ENCODE measurements at places on chromosomes 5 and 9.

GRCh38 chr9:757246-757881 is 84.1 kb upstream of the DMRT1 start:
- DNase-seq, result no peak

GRCh38 chr5:172721455-172722326 is 49.3 kb downstream of the DUSP1 start:
- no peak for DNase-seq

GRCh38 chr5:88063813-88064212 is 204.8 kb downstream of the TMEM161B start:
- DNase-seq, result no peak

DNA sequence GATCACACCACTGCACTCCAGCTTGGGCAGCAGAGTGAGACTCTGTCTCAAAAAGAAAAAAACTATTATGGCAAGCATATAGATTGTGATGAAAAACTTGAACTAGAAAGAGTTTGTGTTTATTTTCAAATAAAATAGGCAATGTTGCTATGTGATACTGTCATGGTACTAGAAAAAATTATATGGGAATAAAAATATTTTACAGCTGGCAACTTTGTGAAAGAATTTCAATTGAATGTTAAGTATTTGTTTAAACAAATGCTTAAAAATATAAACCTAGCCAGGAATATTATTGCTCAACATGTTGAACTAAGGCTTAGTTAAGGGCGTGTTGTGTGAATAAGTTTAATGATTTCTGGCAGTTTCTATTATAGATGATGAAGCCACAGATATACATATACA is 31.7 kb downstream of the HSDL2 start:
- no peak for DNase-seq

GRCh38 chr5:121251954-121252353 is 599.7 kb upstream of the FTMT start:
- no peak for DNase-seq

GRCh38 chr9:19108038-19108437 is 5.3 kb upstream of the HAUS6 start:
- no peak for DNase-seq

DNA sequence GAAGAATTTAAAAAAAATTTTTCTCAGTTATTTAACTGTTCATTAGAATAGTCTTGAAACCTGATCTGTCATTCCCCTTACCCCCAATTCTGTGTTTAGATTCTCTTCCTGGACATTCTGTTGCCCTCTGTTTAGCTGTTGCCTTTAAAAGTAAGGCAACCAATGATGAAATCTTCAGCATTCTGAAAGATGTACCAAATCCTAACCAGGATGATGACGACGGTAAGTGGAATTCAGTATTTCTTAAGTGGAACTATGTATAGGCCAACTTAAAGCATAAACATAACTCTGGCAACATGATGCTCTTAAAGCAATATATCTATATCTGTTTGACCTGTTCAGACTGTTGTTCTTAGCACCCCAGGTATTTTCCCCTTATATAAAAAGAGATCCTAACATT is 27.2 kb downstream of the NCBP1 start:
- no peak for DNase-seq

DNA sequence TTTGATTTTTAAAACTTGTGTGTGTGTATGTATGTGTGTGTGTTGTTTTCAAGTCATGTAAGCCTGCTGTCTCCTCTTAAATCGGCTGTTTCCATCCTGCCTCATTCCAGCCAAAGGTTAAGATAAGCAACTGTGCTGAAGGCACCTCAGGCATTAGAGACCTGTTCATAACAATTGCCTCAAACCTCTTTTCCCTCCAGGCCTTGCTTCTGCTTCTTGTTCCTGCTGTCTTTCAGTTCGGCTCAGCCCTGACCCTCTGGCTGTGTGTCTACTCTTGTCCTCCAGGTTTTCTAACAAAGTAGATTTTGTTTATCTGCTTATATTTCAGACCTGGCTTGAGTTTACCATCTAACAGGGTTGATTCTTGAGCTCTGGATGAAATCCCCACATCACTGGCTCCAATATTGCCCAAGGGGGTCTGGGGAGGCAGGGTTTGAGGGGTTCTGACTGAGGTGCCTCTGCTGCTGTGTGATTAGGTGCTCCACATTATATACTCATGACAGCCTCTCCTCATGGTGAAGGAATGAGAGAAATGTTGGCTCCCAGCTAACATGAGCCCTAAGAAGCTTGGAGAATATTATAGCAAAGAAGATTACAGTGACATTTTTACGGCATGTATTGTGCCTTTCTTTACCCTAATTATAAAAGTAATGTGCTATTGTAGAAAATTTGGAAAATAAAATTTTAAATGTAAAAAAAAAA is 229.7 kb upstream of the PIK3R1 start:
- DNase-seq, result no peak

DNA sequence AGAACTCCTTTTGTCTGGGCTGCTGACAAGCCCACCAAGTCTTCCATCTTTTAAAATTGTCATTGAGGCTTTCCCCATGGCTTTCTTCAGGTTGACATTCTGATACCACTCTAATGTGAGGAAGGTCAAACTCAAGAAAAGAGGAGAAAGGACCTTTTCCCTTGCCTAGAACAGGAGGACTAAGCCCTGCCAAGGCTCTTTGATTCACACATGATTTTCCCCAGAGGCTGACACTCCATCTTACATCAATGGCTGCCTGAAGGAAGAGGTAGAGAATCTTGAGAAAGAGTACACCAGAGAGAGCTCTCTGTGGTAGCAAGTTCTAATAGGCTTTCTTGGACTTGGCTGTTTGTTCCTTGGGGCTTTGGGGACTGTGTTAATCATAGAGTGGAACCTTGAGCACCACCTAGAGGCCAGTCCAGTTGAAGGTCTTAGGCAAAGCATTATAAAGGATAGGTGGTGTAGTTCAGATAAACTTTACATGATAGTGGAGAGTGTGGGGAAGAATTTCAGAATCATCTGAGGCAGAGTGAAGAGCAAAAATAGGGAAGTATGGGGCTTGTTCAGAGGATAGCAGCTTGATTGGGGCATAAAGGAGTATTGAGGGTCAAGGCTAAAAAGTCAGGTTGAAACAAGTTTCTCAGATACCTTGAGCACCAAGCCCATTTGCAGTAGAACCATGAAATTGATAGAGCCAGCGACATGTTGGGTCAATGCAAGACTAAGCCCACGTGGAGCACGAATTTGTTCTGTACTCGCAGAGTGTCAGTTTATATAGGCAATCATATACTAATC is 36.7 kb downstream of the NDFIP1 start:
- DNase-seq, result peak; percentile 10

DNA sequence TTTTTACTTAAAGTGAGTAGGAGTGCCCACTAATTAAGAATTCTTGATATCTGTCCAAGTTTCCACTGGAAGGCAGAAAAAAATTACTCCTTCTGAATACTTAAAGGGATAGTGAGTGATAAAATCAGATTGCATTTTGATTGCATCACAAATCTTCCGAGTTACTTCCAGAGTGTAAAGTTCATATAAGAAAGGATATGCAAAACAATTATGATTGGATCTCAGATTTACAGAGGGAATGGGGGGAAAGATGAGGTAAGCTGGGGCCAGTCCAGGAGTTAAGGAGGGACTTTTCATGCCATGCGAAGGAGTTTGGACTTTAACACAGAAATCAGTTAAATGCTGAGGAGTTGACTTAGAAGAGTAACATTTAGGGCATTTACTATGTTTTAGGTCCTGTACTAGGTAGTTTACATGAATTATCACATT is 9.3 kb upstream of the RNF145 start:
- no peak for DNase-seq

- no peak for DNase-seq
Measured at GRCh38 chr9:104915753-104916152, 12.2 kb downstream of the ABCA1 start.

GRCh38 chr5:78295035-78295961 is 800 bp upstream of the AP3B1 start:
- peak; percentile 5 for DNase-seq

DNA sequence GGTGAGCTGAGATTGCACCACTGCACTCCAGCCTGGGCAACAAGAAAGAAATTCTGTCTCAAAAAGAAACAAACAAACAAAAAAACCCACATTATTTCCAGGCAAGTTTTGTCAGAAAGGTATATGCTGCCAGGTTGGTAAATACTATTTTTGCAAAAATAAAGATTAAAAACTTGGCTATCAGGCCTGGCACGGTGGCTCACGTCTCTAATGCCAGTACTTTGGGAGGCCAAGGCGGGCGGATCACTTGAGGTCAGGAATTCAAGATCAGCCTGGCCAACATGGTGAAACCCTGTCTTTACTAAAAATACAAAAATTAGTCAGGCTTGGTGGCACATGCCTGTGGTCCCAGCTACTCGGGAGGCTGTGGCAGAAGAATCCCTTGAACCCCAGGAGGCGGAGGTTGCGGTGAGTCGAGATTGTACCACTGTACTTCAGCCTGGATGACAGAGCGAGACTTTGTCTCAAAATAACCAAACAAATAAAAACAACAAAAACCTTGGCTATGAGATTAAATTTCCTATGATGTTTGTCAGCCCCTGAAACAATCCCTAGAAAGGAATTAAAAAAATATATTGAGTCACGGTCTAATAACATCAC is 22.7 kb downstream of the AGXT2 start:
- no peak for DNase-seq

DNA sequence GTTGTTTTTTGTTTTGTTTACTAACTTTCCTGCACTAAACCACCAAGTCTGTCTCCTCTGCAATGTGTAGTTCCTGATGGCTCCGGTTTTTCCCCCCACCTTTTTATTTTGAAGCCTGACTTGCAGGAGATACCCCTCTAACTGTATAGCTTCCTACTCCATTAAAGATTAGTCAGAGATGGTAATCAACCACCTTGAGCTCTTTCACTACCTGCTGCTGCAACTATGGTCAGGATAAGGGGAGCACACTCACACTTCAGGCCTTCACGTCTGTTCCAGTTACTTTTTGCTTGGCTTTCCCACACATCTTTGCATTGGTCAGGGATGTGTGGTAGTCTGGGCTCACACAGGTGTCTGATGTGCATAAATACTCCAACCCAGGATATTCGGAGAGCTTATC is 63.4 kb downstream of the NR6A1 start:
- no peak for DNase-seq

DNA sequence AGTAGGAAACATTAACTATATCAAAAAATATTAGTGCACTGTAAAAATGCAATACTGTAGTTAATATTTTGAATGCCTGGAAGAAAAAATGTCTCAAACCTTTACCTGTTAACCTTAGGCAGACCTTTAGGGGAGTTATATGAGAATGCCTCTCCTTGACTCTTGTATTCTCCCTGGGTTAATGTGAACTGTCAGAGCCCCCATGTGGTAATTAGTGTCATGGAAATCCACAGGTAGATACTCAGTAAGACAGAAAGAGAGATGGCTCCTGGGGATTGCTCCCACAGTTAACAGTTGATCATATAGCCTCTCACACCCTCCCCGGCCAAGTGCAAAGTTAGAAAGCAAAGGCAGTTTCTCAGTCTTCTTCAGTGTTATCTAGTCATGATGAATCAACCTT is 742.8 kb downstream of the NR2F1-AS1 start:
- no peak for DNase-seq

GRCh38 chr5:6634306-6634705 is 1.1 kb downstream of the SRD5A1 start:
- no peak for DNase-seq

GRCh38 chr5:135442431-135443160 is 4.6 kb downstream of the DCANP1 start:
- no peak for DNase-seq

DNA sequence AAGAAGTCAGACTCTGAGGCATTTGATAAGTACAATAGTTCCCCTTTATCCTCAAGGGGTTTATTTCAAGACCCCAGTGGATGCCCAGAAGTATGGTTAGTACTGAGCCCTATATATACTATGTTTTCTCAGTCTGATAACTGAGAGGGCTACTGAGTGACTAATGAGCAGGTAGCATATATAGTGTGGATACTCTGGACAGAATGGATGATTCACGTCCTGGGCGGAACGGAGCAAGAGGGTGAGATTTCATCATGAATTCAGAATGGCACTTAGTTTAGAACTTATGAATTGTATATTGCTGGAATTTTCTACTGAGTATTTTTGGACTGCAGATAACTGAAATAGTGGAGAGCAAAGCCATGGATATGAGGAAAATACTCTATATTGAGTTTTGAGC is 457.6 kb downstream of the PLK2 start:
- no peak for DNase-seq

DNA sequence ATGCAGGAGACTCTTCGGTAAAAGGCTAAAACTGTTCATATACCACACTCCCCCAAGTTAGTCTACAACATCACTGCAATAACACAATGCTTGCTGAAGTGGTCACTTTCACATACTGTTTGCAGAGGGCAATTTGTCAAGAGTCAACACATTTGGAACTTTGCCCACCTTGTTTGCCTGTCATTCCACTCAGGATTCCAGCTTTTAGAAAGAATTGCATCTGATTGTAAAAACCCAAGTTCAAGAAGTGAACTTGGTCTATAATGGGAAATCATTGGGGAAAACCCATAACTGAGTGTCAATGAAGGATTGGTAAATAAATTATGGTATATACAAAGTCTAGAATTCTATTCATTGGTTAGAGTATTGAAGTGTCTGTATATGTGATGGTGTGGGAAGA is 120.5 kb downstream of the GADD45G start:
- no peak for DNase-seq

DNA sequence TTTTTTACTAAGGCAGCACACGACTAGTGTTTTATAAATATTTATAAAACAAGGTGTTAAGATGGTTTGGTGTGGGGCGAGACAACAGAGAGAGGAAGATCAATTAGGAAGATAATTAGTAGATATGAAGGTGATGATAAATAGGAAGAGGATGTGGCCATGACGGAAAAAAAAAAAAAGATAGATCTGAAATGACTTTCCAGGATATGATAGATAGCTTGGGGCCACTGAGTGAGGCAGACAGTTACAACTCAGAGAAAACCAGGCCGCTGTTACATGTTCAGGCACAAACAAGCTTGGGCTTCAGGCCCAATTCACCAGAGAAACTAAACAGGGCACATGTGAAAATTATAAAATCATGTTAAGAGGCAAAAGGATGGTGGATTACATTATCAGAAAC is 43.2 kb downstream of the KIAA0825 start:
- DNase-seq, result no peak

DNA sequence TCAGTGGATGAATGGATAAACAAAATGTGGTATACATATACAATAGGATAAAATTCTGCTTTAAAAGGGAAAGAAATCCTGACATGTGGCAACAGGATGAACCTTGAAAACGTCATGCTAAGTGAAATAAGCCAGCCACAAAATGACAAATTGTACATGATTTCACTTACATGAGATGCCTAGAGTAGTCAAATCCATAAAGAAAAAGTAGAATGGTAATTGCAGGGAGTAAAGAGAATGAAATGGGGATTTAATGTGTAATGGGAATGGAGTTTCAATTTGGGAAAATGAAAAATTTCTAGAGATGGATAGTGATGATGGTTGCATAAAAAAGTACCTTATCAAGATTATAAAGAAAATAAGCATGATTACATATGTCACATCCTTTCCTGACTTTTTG is 1489.2 kb upstream of the C9orf72 start:
- no peak for DNase-seq

GRCh38 chr5:77176429-77176828 is 34.1 kb upstream of the PDE8B start:
- DNase-seq, result no peak

DNA sequence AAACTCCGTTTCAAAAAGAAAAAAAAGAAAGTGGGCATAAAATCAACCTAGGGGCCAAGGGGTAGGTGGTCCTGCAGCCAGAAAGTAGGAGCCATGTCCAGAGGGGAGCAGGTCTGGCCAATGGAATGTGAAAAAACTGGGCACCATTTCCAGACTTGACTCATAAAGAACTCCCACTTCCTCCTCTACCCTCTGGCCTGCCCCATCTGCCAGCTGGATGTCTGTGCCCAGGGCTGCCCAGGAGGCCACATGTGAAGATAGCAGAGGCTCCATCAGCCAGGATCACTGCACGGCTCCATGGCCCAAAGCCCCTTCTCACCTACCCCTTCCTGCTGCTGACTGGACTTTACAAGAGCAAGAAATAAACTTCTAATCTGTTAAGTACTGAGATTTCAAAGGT is 42.1 kb upstream of the EEIG1 start:
- no peak for DNase-seq

Data from activated CD8-positive, alpha-beta memory T cell treated with anti-CD3 and anti-CD28 coated beads for 48 hours (primary cell).